ENCODE measurements at places on chromosomes 16 and 17. TPM values are rescaled to one million over a fixed set of nuclear protein-coding genes. Genes with fewer than 3 reads are reported as not detected.

The SLC4A1 gene
- not detected for total RNA-seq

The PNMT gene
- total RNA-seq, result 0.40 TPM

The RHBDL3 gene
- not detected for total RNA-seq

The TBC1D3C gene
- not detected for total RNA-seq

The ABCC6 gene
- not detected for total RNA-seq

The SPATA22 gene
- total RNA-seq, result not detected

The CNTROB gene
- total RNA-seq, result 54.1 TPM

The CD300E gene
- not detected for total RNA-seq

The TBC1D28 gene
- total RNA-seq, result not detected

GRCh38 chr17:77723071-77723908 is 235.2 kb upstream of the TNRC6C start:
- H3K4me3 ChIP-seq, result no peak overlapping the region
- H3K36me3 ChIP-seq, result no peaks in the 10 kb centered on the region
- peaks cover 3% of the 10 kb centered on the region for H3K4me1 ChIP-seq
- no peak overlapping the region for H3K27ac ChIP-seq
- H3K27me3 ChIP-seq, result no peaks in the 10 kb centered on the region

DNA sequence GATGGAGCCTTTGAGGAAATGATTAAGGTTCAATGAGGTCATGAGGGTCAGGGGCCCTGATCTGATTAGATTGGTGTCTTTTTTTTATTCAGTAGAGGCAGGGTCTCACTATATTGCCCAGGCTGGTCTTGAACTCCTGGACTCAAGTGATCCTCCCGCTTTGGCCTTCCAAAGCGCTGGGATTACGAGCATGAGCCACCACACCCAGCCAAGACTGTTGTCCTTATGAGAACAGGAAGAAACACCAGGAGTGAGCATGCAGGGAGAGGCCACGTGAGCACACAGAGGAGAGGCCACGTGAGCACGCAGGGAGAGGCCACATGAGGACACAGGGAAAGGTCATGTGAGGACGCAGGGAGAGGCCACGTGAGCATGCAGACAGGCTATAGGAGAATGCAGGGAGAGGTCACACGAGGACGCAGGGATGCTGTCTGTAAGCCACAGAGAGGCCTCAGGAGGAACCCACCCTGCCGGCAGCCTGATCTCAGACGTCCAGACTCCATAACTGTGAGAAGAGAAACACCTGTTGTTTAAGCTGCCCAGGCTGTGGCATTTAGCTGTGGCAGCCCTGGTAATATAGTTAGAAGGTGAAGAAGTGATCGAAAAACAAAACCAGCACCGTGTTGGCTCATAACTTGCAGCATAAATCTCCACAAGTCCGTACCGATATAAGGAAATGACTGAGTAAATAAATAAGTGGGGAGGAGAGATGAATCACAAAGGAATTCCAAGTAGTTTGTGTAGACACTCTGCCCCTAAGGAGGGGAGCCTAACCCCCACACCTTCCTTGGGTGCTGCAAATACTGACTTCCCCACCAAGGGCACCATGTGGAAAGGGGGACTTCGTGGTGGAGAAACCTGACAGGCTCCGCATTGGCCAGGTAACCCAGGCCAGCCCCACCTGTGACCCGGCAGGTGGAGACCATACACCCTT is 14.6 kb upstream of the CSNK1D start:
- peaks cover 2% of the 10 kb centered on the region for H3K36me3 ChIP-seq
- DNase-seq, result no peak
- H3K27me3 ChIP-seq, result no peaks in the 10 kb centered on the region
- H3K4me3 ChIP-seq, result no peak overlapping the region
- H3K4me1 ChIP-seq, result peaks cover 15% of the 10 kb centered on the region
- no peak overlapping the region for H3K27ac ChIP-seq

DNA sequence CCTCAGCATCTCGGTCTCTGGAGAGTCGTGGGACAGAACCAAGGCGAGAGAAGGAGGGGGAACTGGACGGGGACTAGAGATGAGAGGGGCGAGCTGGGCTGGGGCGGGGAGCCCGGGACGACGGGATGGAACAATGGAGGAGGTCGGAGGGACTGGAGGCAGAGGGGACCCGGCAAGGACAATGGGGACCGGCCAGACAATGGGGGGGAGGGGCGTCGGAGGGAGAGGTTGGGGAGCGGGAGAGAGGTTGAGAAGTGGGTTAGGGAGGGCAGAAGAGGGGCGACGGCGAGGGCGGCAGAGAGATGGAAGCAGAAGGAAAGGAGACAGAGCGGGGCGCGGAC is 719 bp downstream of the NGFR start:
- peaks cover 55% of the 10 kb centered on the region for H3K27me3 ChIP-seq
- H3K27ac ChIP-seq, result no peak overlapping the region
- H3K4me3 ChIP-seq, result peak overlapping the region; percentile 63
- peaks cover 22% of the 10 kb centered on the region for H3K4me1 ChIP-seq
- no peaks in the 10 kb centered on the region for H3K36me3 ChIP-seq
- no peak for DNase-seq

DNA sequence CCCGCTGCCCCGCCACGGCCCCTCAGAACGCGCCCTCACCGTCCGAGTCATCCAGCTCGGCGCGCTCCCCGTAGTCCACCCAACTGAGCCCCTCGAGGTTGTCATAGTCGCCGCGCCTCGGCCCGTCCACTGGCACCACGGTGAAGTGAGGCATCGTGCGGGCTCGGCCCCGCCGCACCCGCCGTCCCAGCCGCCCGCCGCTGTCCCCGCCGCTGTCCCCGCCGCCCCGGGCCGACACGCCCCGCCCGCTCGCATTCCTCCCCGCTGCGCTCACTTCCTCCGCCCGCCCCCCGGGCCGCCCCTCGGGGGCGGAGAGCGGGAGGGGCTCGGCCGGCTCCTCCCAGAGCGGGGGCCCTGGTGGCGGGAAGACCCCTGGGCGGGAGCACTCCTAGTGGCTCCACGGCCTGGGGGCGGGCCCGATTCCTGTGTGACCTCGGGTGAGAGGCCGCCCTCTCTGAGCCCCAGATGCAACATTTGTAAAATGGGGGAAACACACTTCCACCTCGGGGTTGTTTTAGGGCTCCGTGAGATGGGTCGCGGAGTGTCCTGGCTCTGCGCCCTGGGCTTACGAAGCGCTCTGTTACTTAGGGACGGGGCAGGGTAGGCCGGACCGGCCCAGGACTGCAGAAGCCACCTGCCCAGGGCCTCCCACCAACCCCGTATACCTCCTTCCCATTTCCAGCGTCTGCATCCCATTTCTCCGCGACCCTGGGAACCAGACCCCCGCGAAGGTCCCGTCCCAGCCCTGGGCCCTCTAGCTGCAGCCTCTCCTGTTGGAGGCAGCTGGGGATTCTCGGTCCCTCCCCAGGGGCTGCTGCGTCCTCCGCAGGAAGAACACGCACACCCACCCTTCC is at the start of gene SLC12A4:
TSS of gene SLC12A4 (minus strand) at position 238 of the 854 bp plus-strand sequence. CDS start at position 154, 84 bp downstream.
- peaks cover 1% of the 10 kb centered on the region for H3K36me3 ChIP-seq
- no peaks in the 10 kb centered on the region for H3K27me3 ChIP-seq
- peaks cover 18% of the 10 kb centered on the region for H3K4me1 ChIP-seq
- peak within 1 kb of the TSS; percentile 93 for H3K27ac ChIP-seq
- H3K4me3 ChIP-seq, result peak within 1 kb of the TSS; percentile 95

DNA sequence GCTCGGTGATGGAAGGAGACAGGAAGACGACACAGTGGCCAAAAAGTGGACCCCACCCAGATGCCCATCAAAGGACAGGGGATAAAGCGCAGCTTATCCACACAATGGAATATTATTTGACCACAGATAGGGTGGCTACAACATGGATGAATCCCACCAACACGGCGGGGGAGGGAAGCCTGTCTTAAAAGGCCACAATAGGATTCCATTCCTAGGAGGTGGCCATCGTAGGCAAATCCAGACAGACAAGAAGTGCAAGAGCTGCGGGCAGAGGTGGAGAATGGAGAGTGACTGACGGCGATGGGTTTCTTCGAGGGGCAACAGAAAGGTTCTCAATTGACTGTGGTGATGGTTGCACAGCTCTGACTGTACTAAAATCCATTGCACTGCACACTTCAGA is 16.0 kb downstream of the SLC38A8 start:
- H3K27me3 ChIP-seq, result peaks cover 25% of the 10 kb centered on the region
- no peaks in the 10 kb centered on the region for H3K36me3 ChIP-seq
- peaks cover 15% of the 10 kb centered on the region for H3K4me1 ChIP-seq
- H3K4me3 ChIP-seq, result no peak overlapping the region

DNA sequence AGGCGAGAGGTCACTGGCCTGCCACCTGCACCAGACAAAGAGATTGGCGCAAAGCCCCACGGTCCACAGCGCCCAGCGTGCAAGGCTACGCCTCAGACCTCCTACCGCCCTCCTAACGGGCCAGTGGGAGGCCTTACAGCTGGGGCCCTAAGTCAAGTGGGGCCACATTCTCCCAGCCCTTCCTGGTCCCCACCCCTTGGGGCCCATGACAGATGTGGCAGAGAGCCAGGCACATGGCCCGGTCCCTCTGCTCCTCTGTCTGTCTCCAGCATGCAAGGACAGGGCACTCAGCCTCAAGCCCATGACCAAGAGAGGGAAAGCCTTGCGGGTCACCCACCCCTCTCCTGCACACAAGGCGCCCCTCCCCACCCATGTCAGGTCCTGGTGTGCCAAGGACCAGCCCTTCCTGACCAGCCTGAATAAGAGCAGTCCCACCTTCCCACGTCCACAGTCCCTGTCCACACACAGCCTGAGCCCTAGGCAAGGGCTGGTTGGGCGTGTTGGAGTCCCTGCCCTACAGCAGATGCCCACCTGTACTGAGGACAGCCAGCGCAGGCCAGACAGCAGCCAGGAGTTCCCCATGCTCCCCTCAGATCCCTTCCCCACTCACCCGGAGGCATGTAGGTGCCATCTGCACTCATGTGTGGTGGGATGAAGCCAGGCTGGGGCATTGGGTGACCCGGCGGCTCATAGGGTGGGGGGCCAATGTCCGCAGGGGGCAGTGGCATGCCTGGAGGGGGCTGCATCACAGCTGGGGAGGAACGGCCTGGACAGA is 25.3 kb downstream of the CDIP1 start:
- peaks cover 44% of the 10 kb centered on the region for H3K4me1 ChIP-seq
- no peak overlapping the region for H3K4me3 ChIP-seq
- no peaks in the 10 kb centered on the region for H3K27me3 ChIP-seq
- DNase-seq, result no peak
- peak overlapping the region; percentile 43 for H3K27ac ChIP-seq

GRCh38 chr16:86625029-86625428 is 46.7 kb downstream of the FOXL1 start:
- no peak for DNase-seq
- no peak overlapping the region for H3K27ac ChIP-seq
- H3K4me3 ChIP-seq, result no peak overlapping the region
- H3K4me1 ChIP-seq, result no peaks in the 10 kb centered on the region
- no peaks in the 10 kb centered on the region for H3K36me3 ChIP-seq

- no peaks in the 10 kb centered on the region for H3K36me3 ChIP-seq
- H3K4me1 ChIP-seq, result no peaks in the 10 kb centered on the region
- H3K4me3 ChIP-seq, result no peak overlapping the region
- no peak overlapping the region for H3K27ac ChIP-seq
Observed at GRCh38 chr16:10631886-10632285, 51.5 kb upstream of the EMP2 start.

DNA sequence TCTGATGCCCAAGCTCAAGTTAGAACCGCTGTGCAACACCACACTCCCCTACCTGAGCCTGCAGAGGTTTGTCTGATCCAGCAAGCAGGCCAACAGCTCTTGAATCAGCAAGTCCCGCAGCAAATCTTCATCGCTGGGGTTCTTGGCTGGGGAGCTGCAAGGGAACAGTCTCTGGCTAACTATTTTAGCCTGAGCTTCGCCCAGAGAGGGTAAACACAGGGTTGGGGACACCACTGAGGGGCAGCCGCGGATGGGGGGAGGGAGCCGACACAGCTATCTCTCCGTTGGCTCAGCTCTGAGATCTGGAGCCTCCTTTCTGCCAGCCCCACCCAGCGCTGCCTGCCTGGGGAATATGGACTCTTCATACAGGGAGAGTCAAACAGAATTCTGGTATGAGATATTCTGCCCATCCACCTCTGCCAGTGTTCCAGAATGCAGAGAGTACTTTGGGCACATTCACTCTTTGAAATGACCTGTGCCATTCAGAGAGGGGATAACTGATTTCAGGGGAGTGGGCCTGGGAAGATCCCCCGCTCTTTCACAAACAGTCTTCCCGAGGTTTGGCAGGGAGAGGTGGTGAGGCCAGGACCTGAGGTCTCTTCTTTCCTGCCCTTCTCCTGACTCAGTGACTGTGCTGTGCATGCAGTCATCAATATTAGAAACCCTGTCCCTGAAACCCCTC is 7.4 kb downstream of the GIP start:
- no peak for DNase-seq
- H3K4me3 ChIP-seq, result no peak overlapping the region
- H3K27ac ChIP-seq, result no peak overlapping the region
- no peaks in the 10 kb centered on the region for H3K36me3 ChIP-seq
- no peaks in the 10 kb centered on the region for H3K4me1 ChIP-seq

- peaks cover 31% of the 10 kb centered on the region for H3K36me3 ChIP-seq
- no peaks in the 10 kb centered on the region for H3K27me3 ChIP-seq
- DNase-seq, result peak; percentile 74
Observed at GRCh38 chr17:17812211-17813054, 24.4 kb downstream of the SREBF1 start.

DNA sequence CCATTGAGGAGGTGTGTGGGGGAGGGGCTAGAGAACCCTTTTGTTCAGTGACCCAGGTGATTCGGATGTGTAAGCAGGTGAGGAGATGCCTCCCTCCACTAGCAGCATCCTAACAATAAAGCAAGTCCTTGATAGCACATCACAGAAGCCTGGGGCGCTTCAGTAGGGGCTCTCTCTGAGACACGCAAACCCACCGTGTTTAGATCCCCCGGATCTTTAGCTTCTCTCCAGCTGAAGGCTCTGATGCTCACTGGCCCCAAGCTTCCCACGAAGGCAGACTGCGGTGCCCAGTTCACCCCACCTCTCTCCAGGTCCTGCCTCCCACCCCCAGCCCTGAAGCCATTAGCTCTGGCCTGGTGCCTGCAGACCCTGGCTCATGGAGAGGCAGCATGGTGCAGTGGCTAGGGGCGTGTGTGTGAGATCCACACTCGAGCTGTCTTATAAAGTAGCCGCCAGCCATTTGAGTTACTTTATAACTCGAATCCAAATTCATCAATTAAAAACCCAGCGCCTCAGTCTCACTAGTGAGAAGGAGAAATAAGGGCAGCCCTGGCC is 204.7 kb upstream of the TNRC6C start:
- H3K27ac ChIP-seq, result no peak overlapping the region
- H3K4me1 ChIP-seq, result no peaks in the 10 kb centered on the region
- no peaks in the 10 kb centered on the region for H3K36me3 ChIP-seq
- no peaks in the 10 kb centered on the region for H3K27me3 ChIP-seq

DNA sequence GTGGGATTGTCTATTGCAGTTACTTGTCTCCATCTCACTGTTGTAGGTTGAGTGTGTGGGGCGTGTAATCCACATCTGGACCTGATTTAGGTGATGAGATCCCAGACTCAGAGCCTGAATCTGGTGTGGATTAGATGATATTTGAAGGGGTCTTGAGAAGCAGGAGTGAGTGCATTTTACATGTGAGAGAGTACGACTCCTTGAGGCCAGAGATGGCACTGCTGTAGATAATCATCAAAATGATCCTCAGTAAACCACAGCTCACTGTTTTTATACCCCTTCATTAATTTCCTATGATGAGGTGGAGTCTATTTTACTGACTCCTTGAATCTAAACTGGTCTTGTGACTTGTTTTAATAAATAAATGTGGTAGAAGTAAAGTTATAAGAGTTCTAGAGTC is 732.5 kb downstream of the KCNJ2 start:
- H3K27ac ChIP-seq, result no peak overlapping the region
- no peaks in the 10 kb centered on the region for H3K4me1 ChIP-seq
- no peaks in the 10 kb centered on the region for H3K36me3 ChIP-seq
- H3K4me3 ChIP-seq, result no peak overlapping the region
- DNase-seq, result no peak
- no peaks in the 10 kb centered on the region for H3K27me3 ChIP-seq

- H3K36me3 ChIP-seq, result no peaks in the 10 kb centered on the region
- no peak for DNase-seq
- no peak overlapping the region for H3K27ac ChIP-seq
- H3K4me1 ChIP-seq, result no peaks in the 10 kb centered on the region
- no peak overlapping the region for H3K4me3 ChIP-seq
Observed at GRCh38 chr17:9893411-9894012, 11.6 kb downstream of the RCVRN start.
